ENCODE measurements at places on chromosomes 2 and 18. TPM values are rescaled to one million over a fixed set of nuclear protein-coding genes. Genes with fewer than 3 reads are reported as not detected.

Gene FEV
- not detected for total RNA-seq

Gene MEP1B
- total RNA-seq: not detected

Gene GCG
- not detected for total RNA-seq

Gene DUSP19
- total RNA-seq: 2.4 TPM

Gene PARD6G
- 3.1 TPM for total RNA-seq

Gene ADRA2B
- total RNA-seq: 0.12 TPM

Gene CXCR1
- total RNA-seq: not detected

Gene ZNF385B
- total RNA-seq: under 0.01 TPM

Gene CTNNA2
- under 0.01 TPM for total RNA-seq

Gene FSHR
- total RNA-seq: not detected

Gene VWA3B
- total RNA-seq: not detected

Gene ALPP
- total RNA-seq: not detected

Gene PRSS56
- total RNA-seq: not detected

Gene CFAP65
- total RNA-seq: not detected

Gene TXNDC2
- 0.12 TPM for total RNA-seq

Gene DSG1
- not detected for total RNA-seq

Gene STON1
- 19.3 TPM for total RNA-seq

Gene CCDC68
- total RNA-seq: 3.6 TPM

Gene RMC1
- 27.9 TPM for total RNA-seq

Gene OTX1
- total RNA-seq: 0.49 TPM

Gene RSAD2
- 5.0 TPM for total RNA-seq

Data from hair follicle dermal papilla cell (primary cell).